Hematopoietic multipotent progenitor cell (in vitro differentiated cells): ENCODE measurements at places on chromosomes 16 and 17.

GRCh38 chr17:47188876-47189731, at the start of gene CDC27:
Gene CDC27, minus strand, starts transcription at chr17:47189295. Its CDS starts 123 bp downstream, at chr17:47189172.
- peak; percentile 98 for DNase-seq

- no peak for DNase-seq
Observed at GRCh38 chr17:74873874-74874614, 1.2 kb upstream of the FDXR start.

- DNase-seq: no peak
Observed at GRCh38 chr16:46632778-46633733, 11.9 kb upstream of the SHCBP1 start.

GRCh38 chr17:5816491-5817070, 232.3 kb upstream of the NLRP1 start:
- DNase-seq: no peak

DNA sequence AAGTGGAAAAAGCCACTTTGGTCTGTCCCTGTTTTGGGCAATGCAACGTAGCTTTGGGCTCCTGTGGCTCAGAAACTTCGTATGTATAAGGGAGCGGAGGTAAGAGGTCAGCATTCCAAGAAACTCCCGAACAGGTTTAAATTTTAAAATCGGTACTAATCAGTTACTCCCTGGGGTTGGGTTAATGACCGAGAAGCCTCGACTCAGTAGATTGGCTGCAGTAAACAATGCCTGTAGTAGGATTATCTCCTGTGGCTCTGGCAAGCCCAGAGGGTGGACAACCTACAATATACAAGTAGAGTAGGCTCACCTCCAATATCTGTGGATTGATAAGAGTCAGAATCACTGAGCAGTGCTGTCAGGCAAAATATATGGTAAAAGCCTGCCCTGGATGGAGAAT, 1.6 kb upstream of the GNA13 start:
- no peak for DNase-seq

DNA sequence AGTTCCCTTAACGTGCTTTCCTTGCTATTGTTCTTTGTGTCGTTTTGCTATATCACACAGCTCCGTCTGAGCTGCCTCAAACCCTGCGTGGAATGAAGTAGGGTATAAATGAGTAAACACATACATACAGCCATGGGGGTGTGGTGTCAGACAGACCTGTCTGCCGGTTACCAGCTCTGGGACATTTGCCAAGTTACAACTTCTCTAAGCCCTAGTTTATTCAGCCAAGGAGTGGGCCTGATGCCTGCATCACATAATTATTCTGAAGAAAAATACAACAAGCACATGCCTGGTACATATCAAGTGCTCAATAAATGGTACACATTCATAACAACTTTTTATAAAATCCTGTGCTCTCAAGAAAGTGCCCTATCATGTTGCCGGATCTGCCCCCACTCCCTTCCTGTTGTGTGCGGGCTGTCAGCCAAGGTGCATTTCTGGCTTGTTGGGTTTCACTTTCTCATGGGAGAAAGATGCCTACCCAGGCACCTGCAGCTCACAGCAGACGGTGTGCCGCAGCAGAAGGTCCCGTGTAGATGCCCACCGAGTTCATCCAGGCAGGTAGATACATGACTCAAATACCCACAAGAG, 30.5 kb downstream of the SMPD3 start:
- peak; percentile 58 for DNase-seq

DNA sequence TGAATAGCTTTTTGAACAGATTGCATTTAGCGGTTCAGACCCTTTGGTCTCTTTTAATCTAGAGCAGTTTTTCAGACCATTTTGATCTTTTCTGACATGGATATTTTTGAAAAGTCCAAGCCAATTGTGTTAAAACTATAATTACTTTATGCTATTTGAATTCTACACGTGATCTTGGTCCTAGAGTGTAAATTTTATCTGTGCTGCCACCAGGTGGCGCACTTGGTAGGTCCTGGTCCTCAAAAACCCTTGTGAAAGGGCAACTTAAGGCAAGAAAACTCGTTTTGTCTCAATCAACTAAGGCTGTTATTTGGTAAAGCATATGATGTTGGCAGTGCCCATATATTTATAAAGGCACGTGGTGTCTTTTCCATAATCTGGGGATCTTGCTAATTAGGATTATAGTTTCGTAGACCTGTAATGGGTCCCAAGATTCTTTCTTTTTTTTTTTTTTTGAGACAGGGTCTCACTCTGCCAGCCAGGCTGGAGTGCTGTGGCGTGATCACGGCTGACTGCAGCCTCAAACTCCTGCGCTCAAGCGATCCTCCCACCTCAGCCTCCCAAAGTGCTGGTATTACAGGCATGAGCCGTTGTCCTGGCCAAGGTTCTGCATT, 43.9 kb upstream of the TEX2 start:
- peak; percentile 86 for DNase-seq

DNA sequence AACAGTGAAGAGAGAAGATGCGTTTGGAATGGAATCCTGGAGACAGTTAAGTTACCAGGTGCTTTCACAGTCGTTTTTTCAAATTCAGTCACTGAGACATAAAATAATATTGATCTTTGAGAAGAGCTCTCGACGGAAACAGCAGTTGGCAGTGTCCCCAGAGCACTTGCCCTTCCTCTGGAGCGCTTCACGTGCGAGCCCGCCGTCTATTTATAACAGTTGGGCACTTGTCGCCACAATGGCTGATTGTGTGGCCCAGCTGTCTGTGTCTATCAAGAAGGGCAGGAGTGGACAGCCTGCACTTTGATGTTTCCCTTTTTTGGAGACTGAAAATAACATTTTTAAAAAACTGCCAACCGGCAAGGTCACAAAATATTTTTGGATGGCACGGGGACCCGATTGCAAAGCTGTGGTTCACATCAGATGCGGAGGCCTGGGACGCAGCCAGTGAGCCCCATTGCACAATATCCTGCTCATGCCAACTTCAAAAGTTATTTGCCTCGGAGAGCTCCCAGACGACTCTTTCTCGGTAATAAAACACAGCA, 62.9 kb downstream of the ADCY9 start:
- peak; percentile 62 for DNase-seq

DNA sequence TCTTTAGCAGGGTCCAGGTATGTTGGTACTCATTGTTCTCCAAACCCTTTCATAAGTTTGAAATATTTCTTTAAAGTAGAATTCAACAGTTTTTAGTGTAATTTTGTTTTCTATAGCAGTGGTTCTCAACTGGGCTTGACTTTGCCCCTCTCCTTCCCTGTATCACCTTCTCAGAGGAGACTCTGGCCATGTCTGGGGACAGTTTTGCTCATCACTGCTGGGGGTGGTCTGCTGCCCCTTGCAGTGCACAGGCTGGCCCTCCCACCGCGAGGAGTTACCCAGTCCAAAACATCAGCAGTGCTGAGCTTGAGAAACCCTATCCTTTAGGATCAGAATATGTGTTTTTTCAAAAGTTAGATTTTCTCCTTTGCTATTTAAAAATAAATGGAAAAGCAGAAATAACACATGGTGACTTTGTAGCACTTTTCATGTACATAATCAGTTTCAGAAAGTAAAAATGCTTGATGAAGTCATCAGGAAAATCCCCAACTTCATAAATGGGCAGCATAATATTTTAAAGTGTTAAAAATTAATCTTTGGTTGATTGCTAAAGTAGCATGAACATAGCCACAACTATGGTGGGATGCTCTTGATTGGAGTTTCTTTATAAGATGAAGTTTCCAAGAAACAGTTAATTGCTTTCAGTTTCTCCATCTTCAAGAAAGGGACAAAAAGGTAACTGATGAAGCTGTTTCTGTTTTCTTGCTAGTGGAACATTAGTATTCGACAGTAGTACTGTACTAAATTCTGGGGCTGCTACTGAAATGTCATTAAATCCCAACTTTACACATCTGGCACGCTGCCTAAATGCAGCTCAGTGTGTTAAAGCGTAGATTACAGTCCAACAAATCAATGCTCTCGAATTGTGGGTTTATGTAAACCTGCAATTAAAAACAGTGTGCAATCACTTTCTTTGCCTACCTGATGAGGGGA, 70.3 kb downstream of the NETO2 start:
- no peak for DNase-seq

DNA sequence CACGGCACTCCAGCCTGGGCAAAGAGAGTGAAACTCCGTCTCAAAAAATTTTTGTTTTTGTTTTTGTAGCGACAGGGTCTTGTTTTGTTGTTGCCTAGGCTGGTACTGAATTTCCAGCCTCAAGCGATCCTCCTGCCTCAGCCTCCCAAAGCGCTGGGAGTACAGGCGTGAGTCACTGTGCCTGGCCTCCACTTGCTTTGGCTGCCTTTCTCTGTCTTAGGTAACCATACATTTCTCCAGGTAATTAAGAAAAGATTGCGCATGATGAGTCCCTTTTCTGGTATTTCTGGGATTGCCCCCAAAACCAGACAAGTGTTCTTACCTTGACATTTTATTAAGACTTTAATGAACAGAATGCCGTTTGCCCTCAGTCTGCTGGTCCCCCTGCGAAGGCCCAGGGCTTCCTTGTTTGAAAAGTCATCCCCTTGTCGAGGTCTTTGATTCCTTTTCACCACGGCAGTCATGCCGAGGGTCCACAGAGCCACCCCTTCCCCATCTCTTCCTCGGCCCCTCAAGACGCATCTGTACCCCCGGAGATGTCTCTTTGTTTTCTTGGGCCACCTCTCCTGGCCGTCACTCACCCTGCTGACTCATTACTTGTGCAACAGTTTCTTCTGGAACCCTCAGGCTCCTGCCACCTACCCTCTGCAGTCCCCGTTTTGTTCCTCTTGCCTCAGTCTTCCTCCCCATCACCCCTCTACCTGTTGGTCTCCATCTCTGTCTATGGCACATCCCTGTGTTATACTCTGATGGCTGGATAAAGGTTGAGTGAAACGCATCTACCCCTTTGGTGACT, 151.0 kb downstream of the SEC14L1 start:
- DNase-seq: no peak

DNA sequence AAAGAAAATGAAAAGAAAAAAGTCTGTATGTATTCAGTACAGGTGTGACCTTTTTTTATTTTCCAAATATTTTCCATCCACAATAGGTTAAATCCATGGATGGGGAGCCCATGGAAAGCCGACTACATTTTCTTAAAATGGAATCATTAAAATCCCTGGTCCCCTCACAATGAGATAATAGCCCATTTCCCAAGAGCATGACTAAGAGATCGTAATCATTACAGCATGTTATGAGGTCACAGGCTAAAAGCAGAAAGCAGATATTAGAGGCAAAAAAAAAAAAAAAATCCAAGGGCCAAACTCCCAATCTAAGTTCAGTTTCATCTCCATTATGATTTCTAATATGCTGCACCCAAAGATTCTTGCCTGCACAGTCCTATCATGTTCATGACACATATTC, 44.7 kb downstream of the CYTH1 start:
- peak; percentile 32 for DNase-seq

- no peak for DNase-seq
Observed at GRCh38 chr17:79100405-79100804, 25.8 kb downstream of the ENGASE start.

DNA sequence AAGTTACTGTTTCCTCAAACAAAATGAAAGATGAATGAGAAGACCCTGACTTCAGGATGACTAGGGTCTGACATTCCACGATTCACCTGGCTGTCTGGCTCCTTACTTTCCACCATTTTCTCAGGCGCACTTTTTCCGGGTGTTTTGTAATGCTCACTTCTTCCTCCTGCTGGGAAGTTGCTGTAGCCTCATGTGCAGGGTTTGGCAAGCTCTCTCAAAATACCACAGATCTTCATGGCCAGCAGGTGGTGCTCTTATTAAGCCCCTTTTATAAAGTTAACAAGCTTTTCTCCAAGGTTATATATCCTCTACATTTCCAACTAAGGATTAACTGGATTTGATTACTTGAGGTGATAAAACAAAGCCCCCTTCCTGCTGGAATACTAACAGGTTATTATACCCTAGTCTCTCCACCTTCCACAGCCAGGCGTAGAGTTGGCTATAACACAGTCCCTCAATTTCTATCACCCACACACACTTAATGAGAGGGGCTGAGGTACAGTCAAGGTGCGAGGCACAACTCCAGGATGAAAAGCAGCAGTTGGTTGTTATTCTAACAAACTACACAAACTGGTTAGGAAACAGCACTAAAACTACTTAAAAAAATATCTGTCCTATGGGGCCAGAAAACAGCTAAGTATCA, 45.4 kb downstream of the STH start:
- DNase-seq: no peak
